Neural progenitor cell (in vitro differentiated cells): ENCODE measurements at places on chromosomes 4 and X. TPM values are rescaled to one million over a fixed set of nuclear protein-coding genes. Genes with fewer than 3 reads are reported as not detected.

- no peak overlapping the region for H3K4me3 ChIP-seq
- no peaks in the 10 kb centered on the region for H3K36me3 ChIP-seq
Observed at GRCh38 chrX:18873189-18873791, 110.6 kb downstream of the PHKA2 start.

GRCh38 chr4:53717064-53717549 is 125.8 kb upstream of the LNX1 start:
- no peaks in the 10 kb centered on the region for H3K4me1 ChIP-seq
- no peak overlapping the region for H3K27ac ChIP-seq
- no peak for DNase-seq

GRCh38 chrX:155027509-155028066 is 944 bp downstream of the FUNDC2 start:
- peak overlapping the region; percentile 90 for H3K27ac ChIP-seq
- no peaks in the 10 kb centered on the region for H3K36me3 ChIP-seq
- peaks cover 6% of the 10 kb centered on the region for H3K4me1 ChIP-seq
- H3K27me3 ChIP-seq = no peaks in the 10 kb centered on the region
- H3K4me3 ChIP-seq = peak overlapping the region; percentile 75

DNA sequence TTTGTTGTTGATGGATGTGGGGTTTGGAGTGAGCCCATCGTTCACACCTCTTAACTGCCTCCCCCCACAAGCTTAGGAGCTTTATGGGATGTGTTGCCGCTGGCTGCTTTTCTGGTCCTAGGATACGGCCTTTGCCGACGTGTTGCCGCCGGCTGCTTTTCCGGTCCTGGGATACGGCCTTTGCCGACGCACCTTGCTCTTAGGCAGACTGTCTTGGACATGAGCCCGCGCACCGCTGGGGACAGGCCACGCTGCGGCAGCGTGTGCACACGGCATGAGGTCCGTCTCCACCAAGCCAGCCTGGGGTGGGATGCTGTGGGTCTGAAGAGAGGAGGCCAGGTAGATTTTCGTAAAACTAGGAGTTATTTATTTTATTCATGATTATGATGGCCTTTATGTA is 14.2 kb downstream of the RGS12 start:
- H3K36me3 ChIP-seq = no peaks in the 10 kb centered on the region
- H3K27me3 ChIP-seq = no peaks in the 10 kb centered on the region
- no peak overlapping the region for H3K4me3 ChIP-seq
- H3K27ac ChIP-seq = no peak overlapping the region

Gene NOX1
- total RNA-seq = not detected in 2 replicates

Gene TRIM2
- total RNA-seq = 87.6 and 90.2 TPM in 2 replicates
